Endodermal cell (in vitro differentiated cells): ENCODE measurements at places on chromosomes 4 and X. TPM values are rescaled to one million over a fixed set of nuclear protein-coding genes. Genes with fewer than 3 reads are reported as not detected.

Gene TCEAL8
- 113 and 122 TPM in 2 replicates for total RNA-seq

Gene SLITRK4
- total RNA-seq, result 5.6 and 5.8 TPM in 2 replicates

Gene TEX11
- total RNA-seq, result not detected in 2 replicates

Gene MND1
- total RNA-seq, result 15.4 and 17.1 TPM in 2 replicates

Gene TEC
- 3.8 and 4.4 TPM in 2 replicates for total RNA-seq

Gene SPACA5
- total RNA-seq, result not detected in 3 replicates

Gene HELT
- not detected in 2 replicates for total RNA-seq

Gene S100G
- total RNA-seq, result not detected in 3 replicates

Gene PNMA6F
- total RNA-seq, result not detected in 2 replicates

Gene RAB33A
- total RNA-seq, result 0.25 TPM in 1 of 2 replicates, not detected in the other

Gene SPIN2A
- total RNA-seq, result 1.2 and 1.5 TPM in 2 replicates

Gene ASB9
- 0.29 and 0.46 TPM in 2 replicates for total RNA-seq

Gene TNMD
- total RNA-seq, result 0.33 to 0.84 TPM (median 0.42 TPM) in 3 replicates

Gene XPNPEP2
- 0.20 TPM in 1 of 2 replicates, not detected in the other for total RNA-seq
